ENCODE measurements at places on chromosomes 12 and 14. TPM values are rescaled to one million over a fixed set of nuclear protein-coding genes. Genes with fewer than 3 reads are reported as not detected.

- no peak for DNase-seq
Observed at GRCh38 chr12:112973818-112974231, 4.5 kb upstream of the OAS2 start.

DNA sequence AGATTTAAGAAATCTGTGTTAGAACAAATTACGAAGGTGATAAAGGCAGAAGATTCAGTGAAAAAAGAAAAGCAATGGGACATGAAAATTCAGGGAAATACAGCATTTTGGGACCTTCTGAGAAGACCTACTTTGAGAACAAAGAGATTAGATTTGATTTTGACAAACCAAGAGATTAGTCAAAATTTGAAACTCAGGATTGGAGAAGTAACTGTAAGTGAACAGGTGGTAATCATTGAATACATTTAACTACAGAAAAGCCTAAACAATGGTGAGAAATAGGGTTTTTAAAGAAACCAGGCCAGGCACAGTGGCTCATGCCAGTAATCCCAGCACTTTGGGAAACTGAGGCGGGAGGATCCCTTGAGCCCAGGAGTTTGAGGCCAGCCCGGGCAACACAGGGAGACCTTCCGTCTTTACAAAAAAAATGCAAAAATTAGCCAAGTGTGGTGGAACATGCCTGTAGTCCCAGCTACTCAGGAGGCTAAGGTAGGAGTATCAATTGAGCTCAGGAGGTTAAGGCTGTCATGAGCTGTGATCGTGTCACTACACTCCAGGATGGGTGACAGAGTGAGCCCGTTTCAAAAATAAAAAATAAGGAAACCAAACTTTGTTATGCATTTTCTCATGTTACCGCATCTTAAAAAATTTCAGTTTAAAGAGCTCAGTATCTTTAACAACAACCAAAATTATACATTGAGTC, 8.9 kb upstream of the SAV1 start:
- no peak for DNase-seq

The CLEC2B gene
- 2.1 TPM for polyA plus RNA-seq

GRCh38 chr14:22481546-22481945, 107.5 kb downstream of the DAD1 start:
- DNase-seq: no peak

- no peak for DNase-seq
Observed at GRCh38 chr12:87866578-87867292, 162.5 kb downstream of the C12orf50 start.

DNA sequence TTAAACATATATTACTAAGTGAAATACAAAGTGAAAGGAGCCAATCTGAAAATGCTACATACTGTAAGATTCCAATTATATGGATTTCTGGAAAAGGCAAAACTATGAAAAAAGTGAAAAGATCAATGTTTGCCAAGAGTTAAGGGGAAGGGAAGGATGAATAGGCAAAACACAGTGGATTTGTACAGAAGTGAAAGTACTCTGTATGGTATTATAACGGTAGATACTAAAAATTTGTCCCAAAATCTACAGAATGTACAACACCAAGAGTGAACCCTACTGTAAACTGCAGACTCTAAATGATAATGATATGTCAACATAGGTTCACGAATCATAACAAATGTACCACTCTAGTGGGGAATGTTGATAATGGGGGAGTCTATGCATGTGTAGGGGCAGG, 17.8 kb downstream of the EEA1 start:
- no peak for DNase-seq

- no peak for DNase-seq
Observed at GRCh38 chr14:73896521-73896920, 9.9 kb downstream of the ZNF410 start.

DNA sequence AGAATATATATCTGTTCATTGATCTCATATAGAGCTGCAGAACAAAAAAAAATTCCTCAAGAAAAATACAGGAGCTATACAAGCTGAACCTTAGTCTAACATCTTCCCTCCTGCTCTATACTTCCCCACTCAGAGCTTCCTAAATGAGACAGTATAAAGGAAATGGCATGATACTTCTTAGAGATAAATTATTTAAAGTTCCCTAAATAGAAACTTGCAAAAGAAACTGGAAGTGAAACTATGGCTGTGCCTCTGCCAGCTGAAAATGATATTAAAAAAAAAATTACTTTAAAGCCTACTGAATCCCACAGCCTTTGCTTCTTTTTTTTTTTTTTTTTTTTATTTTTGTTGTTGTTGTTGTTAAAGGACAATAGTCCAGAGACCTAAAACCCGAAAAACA, 11.6 kb upstream of the NEK9 start:
- DNase-seq: no peak

- no peak for DNase-seq
Observed at GRCh38 chr12:98465950-98466602, 49.3 kb upstream of the TMPO start.

GRCh38 chr12:132672116-132672515, 15.0 kb downstream of the POLE start:
- no peak for DNase-seq

The KCNK10 gene
- polyA plus RNA-seq: not detected

DNA sequence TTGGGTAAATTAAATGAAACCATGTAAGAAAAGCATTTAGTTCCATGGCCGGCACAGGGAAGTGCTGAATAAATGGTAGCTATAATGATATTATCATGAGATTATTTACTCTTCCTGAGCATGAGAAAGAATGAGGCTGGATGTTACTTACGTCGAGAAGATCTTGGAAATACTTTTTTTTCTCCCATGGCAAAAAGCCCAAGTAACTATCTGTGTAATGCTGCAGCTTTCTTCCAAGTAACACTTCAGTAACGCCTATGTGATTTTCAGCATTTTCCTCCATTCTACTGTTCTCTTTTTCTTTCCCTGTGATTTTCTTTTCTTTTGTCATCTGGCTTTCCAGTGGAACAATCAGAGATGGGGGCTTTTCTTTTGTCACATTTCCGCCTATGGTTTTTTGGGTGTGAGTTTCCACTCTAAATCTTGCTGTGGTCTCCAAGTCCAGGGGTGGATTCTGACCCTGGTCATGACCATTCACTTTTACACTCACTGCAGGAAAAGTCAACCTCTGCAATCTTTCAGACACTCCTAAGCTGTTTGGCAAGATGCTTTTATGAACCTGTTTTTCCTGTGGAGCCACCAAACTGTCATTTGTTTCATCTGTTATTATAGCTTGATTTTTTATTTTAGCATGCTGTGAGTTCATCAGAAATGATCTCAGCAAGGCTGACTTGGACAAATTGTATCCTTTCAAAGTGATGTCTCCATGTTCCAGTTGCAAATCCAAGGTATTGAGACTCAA, 25.0 kb upstream of the SYCP3 start:
- DNase-seq: no peak

DNA sequence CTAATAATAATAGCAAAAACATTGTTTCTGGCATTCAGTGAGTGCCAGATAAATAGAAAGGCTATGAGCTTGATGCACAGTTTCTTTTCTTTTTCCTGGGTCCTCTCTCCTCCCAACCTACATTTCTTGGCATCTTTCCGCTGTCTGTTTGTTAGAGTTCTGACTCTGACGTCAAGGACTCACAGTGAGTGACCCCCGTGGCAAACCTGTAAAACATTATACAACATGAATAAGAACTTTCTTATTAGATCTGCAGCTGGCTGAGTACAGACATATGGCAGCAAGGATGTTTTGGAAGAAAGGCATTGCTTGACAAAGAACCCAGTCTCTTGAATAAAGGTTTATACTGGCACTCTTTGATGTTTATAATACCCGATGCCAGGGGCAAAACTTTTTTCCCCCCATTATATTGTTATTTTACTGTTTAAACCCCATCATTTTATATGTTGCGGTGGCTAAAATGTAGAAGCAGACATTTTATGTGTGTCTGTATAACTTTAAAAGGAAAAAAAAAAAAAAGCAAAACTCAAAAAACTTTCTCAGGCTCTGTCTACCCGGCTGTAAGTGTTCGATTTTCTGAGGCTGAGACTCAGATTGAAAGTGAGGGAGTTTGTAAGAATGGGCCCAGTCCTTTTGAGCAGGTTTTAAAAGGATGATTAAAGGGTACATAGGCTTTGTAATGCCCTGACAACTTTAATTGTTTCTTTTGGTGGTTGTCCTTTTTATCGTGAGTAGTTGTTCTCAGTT, 159.3 kb downstream of the PDE3A start:
- DNase-seq: peak; percentile 65

DNA sequence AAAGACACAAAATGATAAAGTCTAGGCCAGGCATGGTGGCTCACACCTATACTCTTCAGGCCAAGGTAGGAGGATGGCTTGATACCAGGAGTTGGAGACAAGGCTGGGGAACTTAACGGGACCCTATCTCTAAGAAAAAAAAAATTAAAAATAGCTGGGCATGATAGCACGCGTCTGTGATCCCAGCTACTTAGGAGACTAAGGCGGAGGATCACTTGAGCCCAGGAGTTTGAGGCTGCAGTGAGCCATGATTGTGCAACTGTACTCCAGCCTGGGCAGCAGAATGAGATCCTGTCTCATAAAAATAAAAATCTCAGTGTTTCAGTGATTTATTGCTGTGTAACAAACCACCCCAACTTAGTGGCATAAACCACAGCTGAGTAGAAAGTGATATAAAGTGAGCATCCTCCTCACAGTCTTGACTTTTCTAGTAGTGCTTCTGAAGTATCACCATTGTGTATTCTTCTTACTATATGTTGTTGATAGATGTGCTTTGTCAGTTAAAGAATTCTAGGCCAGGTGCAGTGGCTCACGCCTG, 10.6 kb upstream of the ATF1 start:
- no peak for DNase-seq

The ACOT4 gene
- polyA plus RNA-seq: 0.45 TPM

DNA sequence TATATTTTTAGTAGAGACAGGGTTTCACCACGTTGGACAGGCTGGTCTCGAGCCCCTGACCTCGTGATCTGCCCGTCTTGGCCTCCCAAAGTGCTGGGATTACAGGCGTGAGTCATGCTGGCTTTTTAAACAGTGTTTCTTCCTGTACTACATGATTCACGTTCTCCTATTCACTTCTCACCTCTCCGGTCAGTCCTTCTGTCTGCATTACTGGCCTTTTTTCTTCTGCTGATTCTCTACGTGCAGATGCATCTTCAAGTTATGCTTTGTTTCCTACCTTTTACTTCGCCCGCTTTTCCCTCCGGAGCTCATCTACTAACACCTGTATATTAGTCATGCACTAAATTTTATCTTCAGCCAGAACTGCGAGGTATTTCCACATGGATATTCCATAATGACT, 296.2 kb upstream of the FLRT2 start:
- DNase-seq: no peak

DNA sequence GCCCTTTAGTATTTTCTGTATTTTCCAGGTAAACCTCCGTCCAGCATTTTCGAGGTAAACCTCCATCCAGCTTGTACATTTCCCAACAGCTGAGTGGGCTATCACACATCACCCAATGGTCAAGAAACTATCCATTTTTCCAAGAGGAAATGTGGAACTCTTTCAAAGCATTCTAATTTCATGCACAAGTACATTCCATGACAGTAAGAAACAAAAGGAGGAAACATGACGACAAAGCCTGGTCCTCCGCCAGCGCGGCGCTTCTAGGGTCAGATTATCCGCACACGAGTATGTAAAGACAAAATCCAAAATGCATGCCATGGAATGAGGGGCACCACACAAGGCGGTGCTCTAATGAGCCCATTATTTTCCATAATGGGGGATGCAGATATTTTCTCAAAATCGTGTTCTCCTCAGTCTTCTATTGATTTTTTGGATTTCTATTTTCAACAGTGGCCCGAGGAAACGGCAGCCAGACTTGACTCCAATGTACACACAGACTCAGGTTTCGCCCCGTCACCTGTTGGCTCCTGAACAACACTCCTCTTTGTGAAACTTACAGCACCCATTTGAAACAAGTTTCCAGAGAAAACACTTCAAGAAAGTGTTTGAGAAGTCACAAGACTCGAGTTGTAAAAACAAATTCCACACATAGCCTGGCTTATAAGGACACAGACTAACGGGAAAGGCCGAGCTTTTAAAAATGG, 107.4 kb downstream of the PRICKLE1 start:
- no peak for DNase-seq

DNA sequence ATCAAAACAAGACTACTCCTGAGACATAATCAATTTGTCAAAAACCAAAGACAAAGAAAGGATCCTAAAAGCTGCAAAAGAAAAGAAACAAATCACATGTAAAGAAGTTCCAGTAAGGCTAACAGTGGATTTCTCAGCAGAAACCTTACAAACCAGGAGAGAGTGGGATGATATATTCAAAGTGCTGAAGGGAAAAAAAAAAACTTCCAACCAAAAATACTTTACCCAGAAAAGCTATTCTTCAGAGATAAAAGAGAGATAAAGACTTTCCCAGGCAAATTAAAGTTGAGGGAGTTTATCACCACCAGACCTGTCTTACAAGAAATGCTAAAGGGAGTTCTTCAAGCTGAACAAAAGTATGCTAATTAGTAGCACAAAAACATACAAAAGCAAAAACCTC, 91.9 kb upstream of the PPP2R5C start:
- DNase-seq: no peak

The PYGL gene
- polyA plus RNA-seq: 60.4 TPM

The ANKS1B gene
- polyA plus RNA-seq: 0.22 TPM

The BMP4 gene
- 25.4 TPM for polyA plus RNA-seq

DNA sequence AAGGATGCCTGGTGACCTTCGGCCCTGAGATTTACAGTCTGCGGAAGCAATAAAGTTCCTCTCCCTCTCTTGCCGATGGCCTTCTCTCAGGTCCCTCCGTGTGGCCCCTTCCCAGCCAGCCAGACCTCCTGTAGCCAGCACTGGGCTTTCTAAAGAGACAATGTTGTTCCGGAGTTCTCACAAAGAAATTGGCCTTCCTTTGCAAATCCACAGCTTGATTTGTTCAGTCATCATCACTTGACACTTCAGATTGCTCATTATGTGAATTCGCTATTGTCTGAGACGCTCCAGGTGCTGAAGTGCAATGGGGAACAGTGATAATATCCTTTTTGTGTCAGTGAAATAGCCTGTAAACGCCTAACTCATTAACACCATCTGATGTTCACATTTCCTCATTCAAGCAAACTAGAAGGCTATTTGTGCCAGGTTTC, 43.7 kb upstream of the GPHB5 start:
- DNase-seq: no peak

The PSEN1 gene
- 20.2 TPM for polyA plus RNA-seq

DNA sequence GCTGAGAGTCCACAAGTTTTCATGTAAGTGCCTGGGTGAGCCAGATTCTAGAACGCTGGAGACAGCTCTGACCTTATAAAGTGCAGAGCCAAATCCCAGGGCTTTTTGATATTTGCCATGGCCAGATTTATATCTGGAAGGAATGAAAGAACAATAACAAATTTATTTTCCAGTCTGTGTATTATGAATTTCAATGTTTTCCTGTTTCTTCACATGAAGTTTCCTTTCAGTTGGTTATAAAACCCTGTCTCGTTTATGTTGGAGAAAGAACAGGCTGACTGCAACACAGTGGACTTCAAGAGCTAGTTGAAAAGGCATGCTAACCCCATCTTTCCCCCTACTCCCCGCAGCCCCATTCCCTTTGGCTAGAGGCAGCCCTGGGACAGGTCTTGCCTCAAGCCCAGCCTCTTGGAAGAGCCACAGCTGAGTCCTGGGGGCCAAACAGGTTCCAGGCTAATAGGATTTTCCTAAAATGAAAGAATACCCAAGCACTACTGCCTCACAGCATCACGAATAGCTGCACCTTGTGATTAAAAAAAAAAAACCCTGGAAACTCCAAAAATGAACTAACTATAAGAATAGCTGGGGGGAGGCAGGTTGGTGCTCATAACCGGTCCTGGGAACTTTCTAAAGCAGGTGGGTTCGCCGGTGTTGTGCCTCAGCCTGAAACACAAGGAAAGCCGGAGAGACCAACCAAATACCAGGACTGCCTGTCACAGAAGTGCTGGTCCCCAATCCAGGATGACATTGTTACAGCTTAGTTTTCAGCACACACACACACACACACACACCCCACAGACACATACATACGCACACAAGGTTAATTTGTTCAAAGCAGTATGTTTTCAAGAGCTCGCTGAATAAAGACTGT, 1.5 kb downstream of the FBLN5 start:
- no peak for DNase-seq

GRCh38 chr12:48350249-48351021, at the start of gene ZNF641:
TSS of gene ZNF641 (minus strand) at chr12:48350919. CDS start at chr12:48348090, 2,829 bp downstream.
- peak; percentile 2 for DNase-seq
